Pancreas (tissue), 10 donors: ENCODE measurements at places on chromosomes 4 and X. TPM values are rescaled to one million over a fixed set of nuclear protein-coding genes. Genes with fewer than 3 reads are reported as not detected.
A peak's percentile ranks its signal among the peaks of the same experiment; 100 is the strongest.

The REPS2 gene
- total RNA-seq, result 27.6 TPM

The C4orf51 gene
- total RNA-seq, result not detected

The IDH3G gene
- 26.3 TPM for total RNA-seq

The USP51 gene
- 1.9 TPM for total RNA-seq

The DRD5 gene
- not detected for total RNA-seq

The SLC26A1 gene
- 0.28 TPM for total RNA-seq

The RPS6KA6 gene
- total RNA-seq, result 0.98 TPM

The NXF2B gene
- not detected for total RNA-seq

- no peaks in the 10 kb centered on the region for H3K4me1 ChIP-seq
- no peaks in the 10 kb centered on the region for H3K36me3 ChIP-seq
- H3K27me3 ChIP-seq, result peaks cover 4% of the 10 kb centered on the region
- no peak overlapping the region for H3K27ac ChIP-seq
- no peak overlapping the region for H3K4me3 ChIP-seq
Observed at GRCh38 chrX:11893933-11894710, 136.1 kb downstream of the MSL3 start.

- H3K4me3 ChIP-seq, result no peak overlapping the region
- H3K4me1 ChIP-seq, result no peaks in the 10 kb centered on the region
- no peak overlapping the region for H3K27ac ChIP-seq
- no peaks in the 10 kb centered on the region for H3K27me3 ChIP-seq
Observed at GRCh38 chr4:141021397-141022110, 111.7 kb downstream of the RNF150 start.

GRCh38 chrX:20437683-20438082, 171.0 kb upstream of the RPS6KA3 start:
- DNase-seq, result no peak
- H3K4me1 ChIP-seq, result no peaks in the 10 kb centered on the region
- H3K4me3 ChIP-seq, result no peak overlapping the region
- H3K36me3 ChIP-seq, result no peaks in the 10 kb centered on the region

GRCh38 chr4:150305995-150306394, 227.8 kb downstream of the DCLK2 start:
- H3K27ac ChIP-seq, result no peak overlapping the region
- H3K4me1 ChIP-seq, result peaks cover 3% of the 10 kb centered on the region
- no peaks in the 10 kb centered on the region for H3K36me3 ChIP-seq
- DNase-seq, result no peak

DNA sequence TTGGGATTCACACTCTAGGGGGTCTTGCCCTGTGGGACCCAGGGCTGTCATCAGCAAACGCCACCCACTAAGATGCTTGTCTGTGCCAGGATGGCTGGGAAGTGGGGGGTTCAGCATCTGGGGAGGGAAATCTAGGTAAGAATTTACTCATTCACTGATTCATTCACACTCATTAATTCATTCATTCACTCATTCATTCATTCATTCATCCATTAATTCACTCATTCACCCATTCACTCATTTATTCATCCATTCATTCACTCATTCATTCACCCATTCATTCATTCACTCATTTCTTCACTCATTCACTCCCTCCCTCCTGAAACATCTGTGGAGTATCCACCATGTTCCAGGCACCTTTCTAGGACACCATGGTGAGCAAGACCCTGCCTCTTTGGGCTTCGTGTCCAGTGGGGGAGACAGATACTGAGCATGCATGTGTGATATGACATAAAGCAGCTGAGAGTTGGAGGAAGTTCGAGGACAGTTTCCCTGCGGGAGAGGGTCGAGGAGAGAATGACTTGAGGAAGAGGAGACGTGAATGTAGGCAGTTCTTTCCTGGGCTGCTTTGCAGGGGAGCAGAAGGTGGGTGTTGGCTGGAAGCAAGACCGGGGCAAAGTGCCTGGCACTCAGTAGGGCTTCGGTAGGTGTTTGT, 90.6 kb downstream of the SORCS2 start:
- DNase-seq, result no peak
- no peaks in the 10 kb centered on the region for H3K4me1 ChIP-seq
- no peaks in the 10 kb centered on the region for H3K27me3 ChIP-seq
- no peaks in the 10 kb centered on the region for H3K36me3 ChIP-seq

DNA sequence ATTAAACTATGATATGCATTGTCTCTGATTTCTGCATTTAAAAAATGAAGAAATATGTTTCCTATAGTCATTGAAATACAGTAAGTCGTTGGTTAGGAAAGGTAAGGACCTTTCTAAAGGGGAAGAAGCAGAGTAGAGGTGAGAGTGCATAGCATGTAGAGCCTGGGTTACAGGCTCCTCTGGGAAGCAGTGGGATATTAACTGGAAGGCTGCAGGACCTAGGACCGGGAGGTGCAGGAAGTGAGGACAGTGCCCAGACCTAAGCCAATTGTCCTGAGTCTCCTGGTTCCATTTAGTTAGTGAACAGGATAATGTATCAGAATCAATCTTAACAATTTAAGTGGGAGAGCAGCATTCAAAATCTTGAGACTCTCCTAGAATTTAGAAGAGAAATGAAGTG, 237.1 kb upstream of the NUDT6 start:
- no peaks in the 10 kb centered on the region for H3K36me3 ChIP-seq
- no peak overlapping the region for H3K4me3 ChIP-seq
- no peak overlapping the region for H3K27ac ChIP-seq
- H3K27me3 ChIP-seq, result no peaks in the 10 kb centered on the region
- DNase-seq, result no peak

DNA sequence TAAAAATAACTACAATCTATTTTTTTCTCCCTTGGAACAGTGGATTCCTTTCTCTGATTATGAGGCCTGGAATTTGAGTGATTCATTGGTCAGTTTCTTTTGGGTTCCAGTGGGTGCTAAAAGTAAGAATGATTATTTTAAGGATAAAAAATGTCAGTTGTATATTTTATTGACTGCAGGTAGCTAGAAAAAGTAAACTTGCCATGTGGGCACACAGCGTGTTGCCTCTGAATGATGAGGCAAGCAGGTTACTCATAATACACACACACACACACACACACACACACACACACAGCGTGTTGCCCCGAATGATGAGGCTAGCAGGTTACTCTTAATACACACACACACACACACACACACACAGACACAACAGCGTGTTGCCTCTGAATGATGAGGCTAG, 13.8 kb downstream of the GALNT7 start:
- no peak overlapping the region for H3K27ac ChIP-seq
- no peak overlapping the region for H3K4me3 ChIP-seq
- peaks cover 15% of the 10 kb centered on the region for H3K4me1 ChIP-seq
- DNase-seq, result no peak
- no peaks in the 10 kb centered on the region for H3K27me3 ChIP-seq

DNA sequence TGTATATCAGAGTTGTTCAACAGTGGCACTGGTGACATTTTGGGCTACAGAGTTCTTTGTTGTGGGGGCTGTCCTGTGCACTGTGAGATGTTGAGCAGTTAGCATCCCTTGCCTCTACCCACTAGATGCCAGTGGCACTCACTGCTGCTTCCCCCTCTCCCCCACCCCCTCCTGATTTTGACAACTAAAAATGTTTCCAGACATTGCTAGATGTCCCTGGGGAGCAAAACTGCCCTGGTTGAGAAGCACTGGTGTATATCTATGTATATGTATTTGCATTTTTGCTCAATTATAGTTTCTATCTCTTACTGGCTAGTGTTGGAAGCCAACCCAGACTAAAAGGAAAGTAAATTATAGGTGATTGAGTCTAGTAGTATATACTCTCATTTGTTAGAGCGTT, 2.4 kb downstream of the TMEM131L start:
- no peaks in the 10 kb centered on the region for H3K36me3 ChIP-seq
- DNase-seq, result no peak
- no peak overlapping the region for H3K27ac ChIP-seq
- peak overlapping the region; percentile 84 for H3K4me3 ChIP-seq
- no peaks in the 10 kb centered on the region for H3K27me3 ChIP-seq

- no peaks in the 10 kb centered on the region for H3K36me3 ChIP-seq
- no peak overlapping the region for H3K4me3 ChIP-seq
- no peak overlapping the region for H3K27ac ChIP-seq
Observed at GRCh38 chr4:79141530-79141929, 184.3 kb downstream of the NAA11 start.

- DNase-seq, result no peak
- H3K36me3 ChIP-seq, result no peaks in the 10 kb centered on the region
- H3K27ac ChIP-seq, result no peak overlapping the region
- peaks cover 6% of the 10 kb centered on the region for H3K4me1 ChIP-seq
Observed at GRCh38 chr4:124061413-124061812, 651.1 kb downstream of the ANKRD50 start.

- no peak for DNase-seq
- no peaks in the 10 kb centered on the region for H3K27me3 ChIP-seq
- H3K27ac ChIP-seq, result no peak overlapping the region
- H3K4me3 ChIP-seq, result no peak overlapping the region
- peaks cover 16% of the 10 kb centered on the region for H3K36me3 ChIP-seq
Observed at GRCh38 chr4:102799816-102800215, 27.5 kb downstream of the UBE2D3 start.

GRCh38 chr4:175935016-175935661, 123.1 kb upstream of the GPM6A start:
- H3K4me3 ChIP-seq, result no peak overlapping the region
- no peak for DNase-seq
- no peaks in the 10 kb centered on the region for H3K36me3 ChIP-seq
- H3K4me1 ChIP-seq, result no peaks in the 10 kb centered on the region

- no peaks in the 10 kb centered on the region for H3K36me3 ChIP-seq
- no peaks in the 10 kb centered on the region for H3K27me3 ChIP-seq
- H3K27ac ChIP-seq, result no peak overlapping the region
Observed at GRCh38 chr4:108512615-108513505, 107.5 kb upstream of the RPL34 start.

DNA sequence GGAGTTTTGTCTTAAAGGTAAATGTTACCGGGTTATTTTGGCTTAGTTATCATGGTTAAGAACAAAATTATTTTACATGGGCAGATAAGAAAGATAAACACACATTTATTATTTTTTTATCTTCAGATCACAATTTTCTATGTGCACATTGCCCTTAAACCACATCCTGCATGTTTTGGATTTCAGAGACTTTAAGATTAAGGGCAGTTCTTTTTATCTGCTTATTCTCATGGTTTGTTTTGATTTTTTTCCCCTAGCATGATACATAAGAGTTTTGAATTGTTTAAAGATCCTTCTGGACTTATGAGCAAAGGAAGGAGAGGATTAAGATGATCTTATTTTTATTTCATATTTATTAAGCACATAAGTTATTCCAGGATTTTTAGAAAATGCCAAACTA, 190.1 kb upstream of the BMP3 start:
- no peak overlapping the region for H3K27ac ChIP-seq
- no peaks in the 10 kb centered on the region for H3K27me3 ChIP-seq
- no peak for DNase-seq
- H3K4me1 ChIP-seq, result no peaks in the 10 kb centered on the region
- H3K36me3 ChIP-seq, result no peaks in the 10 kb centered on the region

- H3K27me3 ChIP-seq, result no peaks in the 10 kb centered on the region
- H3K27ac ChIP-seq, result no peak overlapping the region
- no peak for DNase-seq
- no peak overlapping the region for H3K4me3 ChIP-seq
Observed at GRCh38 chr4:83855044-83855443, 319.1 kb downstream of the GPAT3 start.

GRCh38 chr4:173056710-173057109, 111.9 kb upstream of the GALNT7 start:
- H3K36me3 ChIP-seq, result no peaks in the 10 kb centered on the region
- no peaks in the 10 kb centered on the region for H3K27me3 ChIP-seq
- DNase-seq, result no peak
- H3K27ac ChIP-seq, result no peak overlapping the region
- no peak overlapping the region for H3K4me3 ChIP-seq

DNA sequence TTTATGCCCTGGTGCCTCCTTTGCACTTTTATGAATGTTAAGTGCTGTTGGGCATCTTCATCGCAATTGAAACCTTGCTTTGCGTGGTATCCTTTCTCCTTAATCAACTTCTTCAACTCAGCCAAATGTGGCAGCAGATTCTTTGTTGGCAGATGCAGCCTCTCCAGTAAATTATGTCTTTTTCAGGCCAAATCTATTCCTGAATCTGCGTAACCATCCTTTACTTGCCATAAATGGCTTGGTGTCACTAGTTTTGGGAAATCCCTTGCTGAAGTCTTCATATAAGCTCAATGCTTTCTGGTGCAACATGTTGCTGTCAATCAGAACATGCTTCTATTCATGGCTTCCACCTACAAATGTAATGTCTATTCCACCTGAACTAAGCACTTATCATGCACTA, 457.5 kb downstream of the FGF13 start:
- no peak overlapping the region for H3K4me3 ChIP-seq
- peaks cover 6% of the 10 kb centered on the region for H3K27me3 ChIP-seq
- H3K4me1 ChIP-seq, result no peaks in the 10 kb centered on the region
- no peaks in the 10 kb centered on the region for H3K36me3 ChIP-seq
- DNase-seq, result no peak
- H3K27ac ChIP-seq, result no peak overlapping the region

GRCh38 chrX:13014111-13015096, 30.0 kb downstream of the FAM9C start:
- no peak for DNase-seq
- H3K4me1 ChIP-seq, result no peaks in the 10 kb centered on the region
- no peak overlapping the region for H3K4me3 ChIP-seq
- no peaks in the 10 kb centered on the region for H3K36me3 ChIP-seq

DNA sequence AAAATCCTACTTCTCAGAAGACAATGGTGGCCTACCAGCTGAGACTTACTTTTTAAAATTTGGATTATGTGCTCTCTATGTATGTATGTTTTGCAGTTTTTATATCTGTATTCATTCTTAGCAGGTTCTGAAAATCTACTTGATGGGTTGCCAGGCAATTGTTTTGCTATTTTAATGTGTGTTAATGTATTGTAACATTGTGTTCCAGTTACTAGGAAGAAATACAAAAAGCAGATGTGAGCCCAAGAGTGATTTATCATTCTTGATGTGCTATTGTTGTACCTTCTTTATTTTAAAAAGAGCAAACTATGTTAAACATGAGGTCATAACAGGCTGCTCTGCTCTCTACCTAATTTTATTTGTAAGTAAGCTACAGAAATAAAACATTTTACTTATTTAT, 81.9 kb downstream of the REPS2 start:
- no peak for DNase-seq
- no peak overlapping the region for H3K4me3 ChIP-seq
- H3K27me3 ChIP-seq, result no peaks in the 10 kb centered on the region
- no peaks in the 10 kb centered on the region for H3K36me3 ChIP-seq

GRCh38 chr4:13534344-13535063, 9.8 kb downstream of the NKX3-2 start:
- no peak overlapping the region for H3K27ac ChIP-seq
- H3K27me3 ChIP-seq, result no peaks in the 10 kb centered on the region
- no peak overlapping the region for H3K4me3 ChIP-seq
- peaks cover 4% of the 10 kb centered on the region for H3K4me1 ChIP-seq
- no peaks in the 10 kb centered on the region for H3K36me3 ChIP-seq

DNA sequence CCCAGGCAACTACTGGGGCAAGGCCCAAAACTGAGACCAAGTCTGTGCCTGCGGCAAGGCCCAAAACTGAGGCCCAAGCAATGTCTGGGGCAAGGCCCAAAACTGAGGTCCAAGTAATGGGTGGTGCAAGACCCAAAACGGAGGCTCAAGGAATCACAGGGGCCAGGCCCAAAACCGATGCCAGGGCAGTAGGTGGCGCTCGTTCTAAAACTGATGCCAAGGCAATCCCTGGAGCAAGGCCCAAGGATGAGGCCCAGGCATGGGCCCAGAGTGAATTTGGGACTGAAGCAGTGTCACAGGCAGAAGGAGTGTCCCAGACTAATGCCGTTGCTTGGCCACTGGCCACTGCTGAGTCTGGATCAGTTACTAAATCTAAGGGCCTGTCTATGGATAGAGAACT, 2.7 kb downstream of the GPRASP2 start:
- H3K27ac ChIP-seq, result no peak overlapping the region
- H3K4me1 ChIP-seq, result no peaks in the 10 kb centered on the region
- H3K4me3 ChIP-seq, result no peak overlapping the region
- no peaks in the 10 kb centered on the region for H3K27me3 ChIP-seq
- DNase-seq, result no peak
- no peaks in the 10 kb centered on the region for H3K36me3 ChIP-seq
